ENCODE measurements at places on chromosomes 4 and X.
A peak's percentile ranks its signal among the peaks of the same experiment; 100 is the strongest.

DNA sequence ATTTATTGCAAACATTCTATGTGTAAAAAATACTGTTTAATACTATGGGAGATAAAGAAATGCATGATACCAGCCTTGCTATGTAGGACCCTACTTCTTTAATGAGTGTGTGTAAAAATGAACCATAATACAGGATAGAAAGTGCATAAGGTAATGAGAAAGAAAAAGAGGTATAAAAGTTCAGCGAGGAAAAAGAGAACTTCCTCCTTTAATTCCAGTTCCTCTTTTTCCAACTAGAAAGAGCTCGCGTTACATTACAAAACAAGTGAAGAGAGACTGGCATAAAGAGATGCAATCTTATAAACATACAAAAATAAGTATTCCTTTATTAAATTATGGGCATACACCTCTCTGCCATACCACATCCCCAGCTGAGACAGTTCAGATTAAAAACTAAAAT is 77.4 kb downstream of the ANKRD17 start:
- no peak for DNase-seq

- DNase-seq = no peak
These were observed 236.7 kb upstream of the PGRMC2 start for GRCh38 chr4:128524311-128524710.

DNA sequence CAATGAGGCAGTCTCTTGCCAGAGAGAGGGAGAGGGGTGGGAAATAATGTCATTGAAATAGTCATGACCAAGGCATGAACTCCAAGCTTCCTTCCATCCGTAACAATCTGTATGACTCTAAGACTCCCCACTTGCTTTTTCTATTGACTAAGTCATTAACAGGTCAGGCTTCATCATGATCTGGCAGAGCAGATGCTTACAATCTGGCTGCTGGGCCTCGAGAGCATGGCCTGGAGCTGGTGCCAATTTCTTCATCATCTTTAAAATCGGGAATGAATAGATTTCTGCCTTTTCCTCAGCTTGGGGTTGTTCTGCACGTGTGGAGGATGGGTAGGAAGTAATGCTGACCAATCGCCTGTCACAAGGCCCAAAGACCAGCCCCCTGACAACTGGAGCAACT is 280.6 kb upstream of the CLNK start:
- no peak for DNase-seq

DNA sequence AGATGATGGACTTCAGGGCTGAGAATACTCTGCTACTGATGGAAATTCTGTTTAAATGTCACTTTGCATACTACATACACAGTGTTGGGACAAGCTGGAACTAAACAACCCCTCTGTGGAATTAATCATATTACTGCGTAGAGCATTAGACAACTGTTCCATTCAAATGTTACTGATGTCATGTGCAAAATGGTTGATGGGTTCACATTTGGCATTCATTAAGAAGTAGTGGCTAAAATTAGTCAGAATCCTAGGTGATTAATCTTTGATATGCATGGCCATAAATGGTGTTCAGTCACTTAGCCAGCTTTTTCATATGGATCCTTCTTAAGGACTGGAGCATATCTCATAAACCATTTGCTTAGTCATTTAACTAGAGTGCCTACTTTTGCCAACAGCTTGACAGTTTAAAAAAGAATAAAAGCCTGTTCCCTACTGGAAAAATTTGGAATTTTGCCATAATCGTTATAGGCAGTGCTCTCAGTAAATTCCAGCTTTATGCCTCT is 105.2 kb downstream of the RNF150 start:
- peak; percentile 71 for DNase-seq

- no peak for DNase-seq
These were observed 311.6 kb upstream of the GALNT7 start for GRCh38 chr4:172857026-172857425.

DNA sequence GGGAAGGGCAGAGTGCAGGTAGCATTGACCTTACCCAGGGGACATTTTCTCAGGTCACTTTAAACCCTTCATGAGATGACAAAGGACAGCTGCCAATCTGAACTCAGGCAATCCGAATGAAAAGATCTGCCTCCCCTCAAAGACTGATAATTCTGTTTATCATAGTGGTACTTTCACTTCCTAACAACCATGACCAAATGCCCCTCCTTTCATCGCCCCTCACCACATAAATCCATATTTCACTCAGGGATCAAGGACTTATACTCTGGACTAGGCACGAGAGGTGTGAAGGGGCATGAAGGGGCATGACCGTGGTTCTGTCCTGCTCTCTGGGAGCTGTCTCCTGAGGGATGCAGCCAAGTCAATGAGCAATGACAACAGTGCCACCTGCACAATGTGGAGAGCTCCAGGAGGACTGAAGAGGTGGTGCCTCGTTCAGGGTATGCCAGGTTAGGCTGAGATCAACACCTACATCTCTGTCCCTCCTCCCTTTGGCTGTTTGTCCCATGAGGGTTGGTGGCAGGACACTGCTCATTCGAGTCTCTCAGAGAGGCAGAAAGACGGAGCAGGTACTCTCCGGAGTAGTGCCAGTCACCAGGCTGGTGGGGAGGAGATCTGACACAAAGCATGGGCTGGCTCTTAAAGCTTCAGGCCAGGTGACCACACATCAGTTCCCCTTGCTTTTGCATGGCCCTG is 12.5 kb downstream of the HS3ST1 start:
- DNase-seq = no peak

GRCh38 chr4:173135241-173135847 is 33.3 kb upstream of the GALNT7 start:
- DNase-seq = no peak

DNA sequence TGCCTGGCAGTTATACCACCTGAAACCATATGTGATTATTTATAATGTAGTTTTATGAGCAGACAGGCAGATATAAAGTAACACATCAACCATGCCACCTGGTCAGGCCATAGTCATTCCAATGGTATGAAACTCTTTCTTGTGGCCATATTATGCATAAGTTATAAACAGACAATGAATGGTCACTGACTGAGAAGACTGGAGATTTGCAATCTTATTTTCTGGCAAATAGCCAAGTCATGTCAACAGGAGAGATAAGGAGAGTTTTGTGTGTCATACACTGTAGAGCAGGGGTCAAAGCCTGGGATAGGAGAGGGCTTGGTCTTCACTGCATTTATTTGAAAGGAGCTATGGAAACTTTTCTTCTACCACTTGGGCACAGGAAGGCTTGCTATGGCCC is 29.5 kb downstream of the SORBS2 start:
- no peak for DNase-seq

GRCh38 chr4:150518559-150518958 is 63.4 kb upstream of the MAB21L2 start:
- DNase-seq = no peak

DNA sequence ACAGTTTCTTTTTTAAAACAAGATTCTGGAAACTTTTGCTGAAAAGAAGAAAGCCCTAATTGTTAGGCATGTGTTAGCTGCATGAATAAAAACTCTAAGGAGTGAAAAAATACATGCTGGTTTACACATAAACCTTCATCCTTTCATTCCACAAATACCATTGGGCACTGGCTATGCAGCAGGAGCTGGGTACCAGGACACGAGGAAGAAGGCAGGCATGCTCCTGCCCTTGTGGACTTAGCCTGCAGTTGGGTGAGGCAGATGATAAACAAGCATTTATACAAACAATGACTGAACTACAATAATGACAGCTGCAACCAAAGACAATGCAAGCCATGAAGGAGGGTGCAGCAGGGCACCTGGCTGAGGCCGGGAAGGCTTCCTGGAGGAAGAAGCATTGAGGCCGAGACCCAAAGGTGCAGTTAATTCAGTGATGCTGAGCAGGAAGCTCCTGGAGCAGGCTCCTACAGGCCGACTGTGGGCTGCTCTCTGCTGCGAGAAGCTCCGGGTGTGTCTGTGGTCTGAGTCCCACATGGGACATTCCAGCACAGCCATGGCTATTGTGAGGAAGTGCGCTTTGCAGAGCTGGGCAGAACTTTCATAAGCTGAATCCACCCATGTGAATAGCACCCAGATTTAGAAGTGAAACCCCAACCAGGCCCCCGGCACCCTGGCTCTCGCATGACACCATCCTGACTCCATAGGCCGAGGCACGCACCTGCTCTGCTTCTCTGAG is 44.0 kb upstream of the MXD4 start:
- no peak for DNase-seq

Data from NCI-H1105 (cell line).